ENCODE measurements at places on chromosomes 2 and 18.

DNA sequence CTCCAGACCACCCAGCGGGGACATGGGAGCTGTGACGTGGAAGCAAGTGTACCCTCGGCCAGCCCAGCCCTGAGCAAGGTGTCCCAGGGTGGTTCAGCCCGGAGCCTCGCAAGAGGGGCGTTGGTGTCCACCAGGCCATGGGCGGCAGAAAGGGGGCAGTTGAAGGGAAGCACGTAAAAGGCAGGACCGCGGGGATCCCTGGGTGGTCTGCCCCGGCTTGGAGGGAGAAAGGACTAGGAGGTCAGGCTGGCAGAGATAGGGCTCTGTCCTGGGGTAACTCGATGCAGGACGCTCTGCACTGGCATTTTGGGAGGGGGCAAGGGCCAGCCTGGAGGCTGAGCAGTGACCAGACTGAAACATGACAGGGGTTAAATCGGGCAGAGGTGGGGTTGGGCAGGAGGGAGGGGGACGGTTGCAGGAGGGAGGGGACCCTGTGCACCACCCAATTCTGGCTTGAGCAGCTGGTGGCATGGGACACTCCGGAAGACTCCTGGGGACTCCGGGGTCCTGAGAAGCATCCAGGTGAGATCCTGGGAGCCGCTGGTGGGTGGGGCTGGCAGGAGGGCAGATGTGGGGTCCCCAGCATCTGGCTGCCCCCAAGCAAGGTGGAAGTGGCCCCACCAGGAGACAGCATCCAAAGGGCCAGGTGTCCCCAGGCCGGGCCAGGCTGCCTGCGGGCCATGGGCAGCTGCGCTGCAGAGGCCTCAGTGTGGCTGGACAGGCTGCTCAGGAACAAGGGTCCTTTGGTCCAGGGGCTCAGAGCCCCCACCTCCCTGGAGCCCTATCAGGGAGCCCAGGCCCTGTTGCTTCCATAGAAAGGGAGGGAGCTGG lies 46.8 kb upstream of the GPC1 start:
- DNase-seq = no peak

- DNase-seq = peak; percentile 70
Observed at GRCh38 chr2:96538487-96539214, 2.1 kb downstream of the ARID5A start.

DNA sequence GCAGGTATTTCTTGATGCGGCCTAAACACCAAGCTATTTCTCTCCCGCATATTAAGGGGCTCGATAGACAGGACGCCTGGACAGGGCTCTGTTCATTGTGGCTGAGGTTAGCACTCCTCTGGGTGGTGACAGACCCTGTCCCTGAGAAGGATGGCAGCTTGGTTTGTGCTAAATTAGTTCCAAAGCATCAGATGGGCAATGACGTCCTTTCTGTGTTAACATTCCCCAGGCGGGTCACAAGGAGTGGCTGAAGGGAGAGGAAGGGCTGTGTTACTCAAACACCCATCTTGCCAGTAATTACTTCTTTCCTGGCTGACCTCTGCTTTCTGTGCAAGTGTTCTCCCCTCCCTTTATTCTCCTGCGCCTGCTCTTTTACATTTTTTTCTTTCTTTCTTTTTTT lies 75.0 kb downstream of the TMEM247 start:
- no peak for DNase-seq

DNA sequence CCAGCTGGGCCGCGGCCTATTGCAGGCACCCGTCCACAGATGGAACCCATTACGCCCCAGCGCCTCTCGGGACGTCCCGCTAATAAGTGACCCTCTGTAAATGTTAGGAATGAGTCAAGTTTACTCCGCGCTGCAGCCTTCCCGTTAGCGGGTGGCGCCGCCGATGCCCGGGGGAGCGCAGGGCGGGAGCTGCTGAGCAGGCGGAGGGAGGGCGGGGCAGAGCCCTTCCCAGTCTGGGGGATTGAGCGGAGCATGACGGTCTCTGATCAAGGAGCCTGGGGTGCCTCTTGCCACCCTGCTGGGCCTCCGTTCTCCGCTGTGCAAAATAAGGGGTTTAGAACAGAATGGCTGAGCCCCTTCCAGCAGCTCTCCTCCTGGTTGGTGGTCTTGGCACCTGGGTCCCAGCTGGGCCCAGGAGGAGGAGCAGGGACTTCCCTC lies 10.5 kb downstream of the CROCC2 start:
- no peak for DNase-seq

GRCh38 chr2:97722227-97722626 lies 8.9 kb downstream of the ZAP70 start:
- no peak for DNase-seq

GRCh38 chr2:230899786-230900185 lies 25.3 kb downstream of the GPR55 start:
- no peak for DNase-seq

GRCh38 chr2:60641811-60642788 lies 88.6 kb upstream of the BCL11A start:
- no peak for DNase-seq

- no peak for DNase-seq
Observed at GRCh38 chr2:174024524-174025270, 59.5 kb upstream of the SP3 start.

DNA sequence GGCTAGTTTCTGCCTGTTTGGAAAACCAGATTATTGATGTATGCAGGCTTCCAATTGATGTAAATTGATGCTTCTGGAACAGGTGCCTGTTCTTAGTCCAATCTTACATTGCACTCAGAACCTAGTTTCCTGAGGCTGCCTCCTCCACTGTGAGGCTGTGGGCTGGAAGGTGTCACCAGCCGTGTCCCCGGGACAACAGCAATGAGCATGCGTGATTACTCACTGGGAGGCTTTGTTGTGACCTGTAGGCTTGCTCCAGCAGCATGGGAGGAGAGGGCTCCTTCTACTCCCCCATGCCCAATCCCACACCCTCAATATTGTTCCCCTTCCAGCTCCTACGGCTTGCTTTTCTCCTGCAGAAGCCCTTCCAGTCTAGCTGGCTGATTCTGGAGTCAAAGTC lies 11.1 kb downstream of the RSAD2 start:
- DNase-seq = no peak

- DNase-seq = no peak
Observed at GRCh38 chr2:191899410-191899809, 52.5 kb upstream of the CAVIN2 start.

GRCh38 chr2:231613331-231613662 lies 20.6 kb downstream of the TEX44 start:
- DNase-seq = no peak

- no peak for DNase-seq
Observed at GRCh38 chr2:128196026-128196425, 105.0 kb downstream of the UGGT1 start.

- DNase-seq = no peak
Observed at GRCh38 chr2:67663776-67664175, 266.6 kb downstream of the ETAA1 start.

- no peak for DNase-seq
Observed at GRCh38 chr2:197869041-197869440, 64.6 kb downstream of the PLCL1 start.

DNA sequence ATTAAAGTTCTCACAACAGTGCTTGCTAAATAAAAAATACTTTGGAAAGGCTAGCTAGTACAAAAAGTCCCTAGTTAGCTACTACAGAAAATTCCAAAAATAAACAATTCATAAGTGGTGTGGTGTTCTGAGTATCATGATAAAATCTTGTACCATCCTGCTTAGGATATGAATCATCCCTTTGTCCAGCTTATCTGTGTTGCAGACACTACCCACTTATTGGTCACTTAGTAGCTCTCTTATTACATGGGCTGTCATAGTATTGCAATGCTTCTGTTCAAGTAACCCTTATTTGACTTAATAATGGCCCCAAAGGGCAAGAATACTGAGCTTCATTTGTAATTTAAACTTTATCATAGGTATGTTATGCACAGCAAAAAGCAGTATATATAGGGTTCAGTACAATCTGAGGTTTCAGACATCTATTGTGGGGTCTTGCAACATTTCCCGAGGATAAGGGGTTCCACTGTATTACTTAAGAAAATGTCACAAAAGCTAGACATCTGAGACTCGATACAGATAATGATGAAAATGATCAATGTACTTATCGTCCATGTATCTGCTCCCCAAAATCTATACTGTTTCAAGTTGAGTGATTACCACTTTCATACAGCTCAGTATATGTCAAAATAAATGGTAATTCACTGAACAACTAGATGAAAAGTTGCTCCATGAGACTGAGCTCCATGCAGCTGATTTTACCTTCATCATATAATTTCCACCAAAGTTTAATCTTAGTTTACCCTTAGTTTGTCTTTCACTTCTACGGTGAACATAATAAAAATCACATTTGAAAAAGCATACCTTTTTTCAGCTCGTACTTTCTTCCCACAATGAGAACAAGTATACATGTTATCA lies 93.8 kb downstream of the C2orf74 start:
- DNase-seq = no peak

- DNase-seq = no peak
Observed at GRCh38 chr2:5093056-5093455, 599.1 kb upstream of the SOX11 start.

DNA sequence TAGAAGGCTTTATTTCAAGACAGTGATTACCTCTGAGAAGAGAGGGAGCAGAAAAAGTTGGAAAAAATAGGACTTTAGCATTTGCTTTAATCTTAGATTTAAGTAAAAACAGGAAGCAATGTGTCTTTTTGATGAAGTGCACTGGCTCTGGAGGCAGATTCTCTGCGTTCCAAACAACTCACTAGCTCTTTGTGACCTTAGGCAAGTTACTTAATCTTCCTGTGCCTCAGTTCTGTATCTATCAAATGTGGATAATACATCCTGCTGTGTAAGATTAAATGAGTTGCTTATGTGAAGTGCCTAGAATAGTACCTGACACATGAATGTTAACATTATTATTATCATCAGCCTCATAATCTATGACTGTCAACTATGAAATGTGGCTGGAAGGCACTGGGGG lies 42.3 kb downstream of the RPRD1A start:
- no peak for DNase-seq

GRCh38 chr2:134108113-134108512 lies 145.8 kb upstream of the MGAT5 start:
- no peak for DNase-seq

- no peak for DNase-seq
Observed at GRCh38 chr2:219184121-219184520, 6.0 kb downstream of the RETREG2 start.

DNA sequence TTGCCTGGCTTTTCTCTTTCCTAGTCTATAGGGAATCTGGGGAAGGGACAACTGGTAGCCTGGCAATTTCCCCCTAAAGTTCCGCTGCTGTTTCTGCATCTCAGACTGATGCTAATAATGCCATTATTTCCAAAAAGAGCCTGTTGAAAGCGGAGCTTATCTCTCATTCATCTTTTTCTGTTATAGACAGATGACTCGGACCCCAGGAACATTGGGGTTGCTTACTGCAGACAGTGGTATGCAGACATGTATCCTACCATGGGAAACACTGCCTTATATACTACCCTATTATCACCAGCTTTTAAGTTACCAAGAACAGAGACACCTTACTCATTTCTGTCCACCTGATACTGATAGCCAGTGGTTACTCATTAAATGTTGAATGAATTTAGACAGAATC lies 15.3 kb downstream of the ETAA1 start:
- DNase-seq = no peak

DNA sequence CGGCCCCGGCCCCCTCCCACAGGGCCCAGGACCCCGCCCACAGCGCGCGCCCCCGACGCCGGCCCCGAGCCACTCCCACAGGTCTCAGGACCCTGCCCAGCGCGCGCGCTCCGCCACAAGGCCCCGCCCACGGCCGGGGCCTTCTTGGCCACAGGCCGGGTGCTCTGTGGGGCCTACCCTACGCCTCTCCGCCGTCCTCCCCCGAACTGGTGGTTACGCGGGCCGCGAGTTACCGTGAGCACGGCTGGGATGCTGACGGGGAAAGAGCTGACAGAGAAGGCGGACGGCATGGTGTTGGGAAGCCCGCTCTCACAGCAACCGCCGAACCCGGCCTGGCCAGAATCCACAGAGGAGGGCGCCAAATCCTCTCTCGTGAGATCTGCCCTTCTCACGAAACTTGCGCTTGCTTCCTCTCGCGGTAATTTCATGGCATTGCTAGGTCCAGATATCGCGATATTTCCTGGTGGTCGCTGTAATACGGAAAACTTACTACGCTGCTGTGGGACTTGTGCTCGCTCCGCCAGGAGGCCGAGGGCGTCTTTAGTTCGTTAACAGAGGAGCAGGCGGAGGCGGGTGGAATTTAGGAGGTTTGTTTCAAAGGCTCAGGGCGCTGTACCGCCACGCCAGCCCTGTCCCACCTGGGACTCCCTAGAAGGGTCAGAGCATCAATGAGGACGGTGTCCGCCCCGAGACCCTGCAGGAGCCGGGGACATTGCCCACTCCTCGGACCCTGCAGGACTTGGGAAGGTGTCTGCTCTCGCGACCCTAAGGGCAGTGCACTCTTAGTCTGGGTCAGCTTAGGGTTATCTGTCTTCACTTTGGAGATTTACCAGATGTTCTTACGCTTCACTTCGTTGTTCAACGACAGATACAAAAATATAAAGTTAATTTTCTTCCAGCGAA lies at the start of gene TMEM18:
Gene TMEM18 (minus strand): TSS at position 351 of the 903 bp plus-strand sequence. CDS start 61 bp downstream, at position 290.
- DNase-seq = peak; percentile 94

Measured in stimulated activated CD4-positive, alpha-beta T cell treated with anti-CD3 and anti-CD28 coated beads, TNF-alpha, amount 100 ng/mL, for 4 hours (primary cell).